NCI-H1694 (cell line): ENCODE measurements at places on chromosomes 4 and X.
A peak's percentile ranks its signal among the peaks of the same experiment; 100 is the strongest.

DNA sequence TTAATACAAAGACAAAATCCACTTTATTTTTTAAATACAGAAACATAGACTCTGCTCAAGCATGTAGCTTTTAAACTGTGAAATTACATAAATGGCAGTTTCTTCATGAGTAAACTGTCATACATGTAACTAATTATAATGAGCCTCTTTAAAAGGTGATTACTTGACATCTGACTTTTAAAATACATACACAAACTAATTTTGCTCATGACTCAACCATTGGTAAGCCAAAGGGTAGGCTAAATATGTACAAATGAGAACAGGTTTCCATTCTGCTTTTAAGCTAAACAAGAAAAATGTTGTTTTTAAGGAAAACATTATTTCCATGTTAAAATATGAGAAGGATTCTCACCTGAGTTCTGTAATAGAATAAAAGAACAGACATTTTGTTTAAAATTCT lies 27.9 kb downstream of the CAMK2D start:
- no peak for DNase-seq

DNA sequence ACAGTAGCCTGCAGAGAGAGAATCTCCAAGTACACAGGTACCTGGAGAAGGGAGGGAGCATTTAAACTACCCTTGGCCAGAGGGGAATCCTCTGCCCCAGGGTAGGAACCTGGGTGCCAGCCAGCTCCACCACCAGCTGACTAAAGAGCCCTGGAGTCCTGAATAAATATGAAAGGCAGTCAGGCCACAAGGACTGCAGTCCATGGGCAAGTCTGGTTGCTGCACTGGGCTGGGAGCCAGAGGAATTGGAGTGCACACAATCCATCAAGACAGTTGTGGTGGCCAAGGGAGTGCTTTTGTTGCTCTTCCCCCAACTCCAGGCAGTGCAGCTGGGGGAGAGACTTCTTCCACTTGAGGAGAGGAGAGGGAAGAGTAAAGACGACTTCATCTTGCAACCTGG lies 172.5 kb downstream of the HNRNPD start:
- DNase-seq, result peak; percentile 10

- DNase-seq, result no peak
These were observed 108.0 kb downstream of the LRBA start for GRCh38 chr4:150906987-150907633.

- no peak for DNase-seq
These were observed 46.3 kb upstream of the LONRF3 start for GRCh38 chrX:118928151-118928550.

DNA sequence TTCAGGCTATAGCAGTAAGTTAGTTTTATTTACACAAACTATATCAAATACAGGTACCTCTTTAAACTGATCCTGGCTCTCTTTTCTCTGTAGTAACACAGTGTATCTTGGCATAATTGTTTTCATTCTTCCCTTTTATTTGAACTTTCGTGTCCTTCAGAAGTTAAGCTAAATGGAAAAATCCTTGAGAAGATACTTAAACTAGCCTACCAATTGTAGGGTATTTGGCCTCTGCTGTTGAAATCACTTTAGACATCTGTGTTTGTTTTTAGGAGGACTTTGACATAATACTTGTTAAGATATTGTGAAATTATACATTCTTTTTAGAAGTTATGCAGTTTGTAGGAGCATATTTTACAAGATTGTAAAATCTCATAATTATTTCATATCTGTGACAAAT lies 90.3 kb upstream of the GK2 start:
- DNase-seq, result no peak

GRCh38 chrX:40468033-40468846 lies 112.5 kb upstream of the ATP6AP2 start:
- DNase-seq, result peak; percentile 61

GRCh38 chr4:77003400-77003799 lies 53.8 kb downstream of the SEPTIN11 start:
- DNase-seq, result no peak

DNA sequence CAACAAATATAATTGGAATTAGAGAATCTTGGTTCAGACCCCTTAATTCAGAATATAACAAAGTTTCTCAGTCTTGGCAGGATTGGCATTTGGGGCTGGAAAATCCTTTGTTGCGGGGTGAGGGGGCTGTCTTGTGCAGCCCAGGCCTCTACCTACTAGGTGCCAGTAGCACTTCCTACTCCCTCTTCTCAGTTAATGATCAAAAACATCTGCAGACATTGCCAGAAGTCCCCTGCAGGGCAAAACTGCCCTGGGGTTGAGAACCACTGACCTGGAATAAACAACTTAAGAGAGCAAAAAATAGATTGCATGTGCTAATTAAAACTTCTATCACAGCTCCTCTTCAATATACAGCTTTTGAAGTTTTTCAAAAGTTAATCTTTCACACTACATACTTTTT lies 36.7 kb upstream of the CXorf38 start:
- no peak for DNase-seq

- peak; percentile 16 for DNase-seq
These were observed 118.1 kb downstream of the ENPP6 start for GRCh38 chr4:184099535-184099966.

DNA sequence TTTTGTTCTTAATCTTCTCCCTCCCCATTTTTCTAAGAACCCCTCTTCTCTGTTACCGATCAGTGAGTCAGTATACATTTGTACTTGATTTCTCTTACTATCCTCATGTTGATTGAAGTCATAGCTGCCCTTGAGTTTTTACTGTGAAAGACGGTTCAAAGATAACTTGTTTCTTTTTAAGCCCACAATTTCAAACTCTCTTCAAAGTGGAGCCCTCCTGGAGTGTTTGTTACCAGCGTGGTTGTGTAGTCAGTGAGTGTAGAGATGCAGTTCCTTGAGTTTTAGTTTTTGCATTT lies 7.9 kb downstream of the PPP1R3F start:
- DNase-seq, result no peak
